Right kidney (tissue), 9 donors: ENCODE measurements at places on chromosomes 4 and X.

DNA sequence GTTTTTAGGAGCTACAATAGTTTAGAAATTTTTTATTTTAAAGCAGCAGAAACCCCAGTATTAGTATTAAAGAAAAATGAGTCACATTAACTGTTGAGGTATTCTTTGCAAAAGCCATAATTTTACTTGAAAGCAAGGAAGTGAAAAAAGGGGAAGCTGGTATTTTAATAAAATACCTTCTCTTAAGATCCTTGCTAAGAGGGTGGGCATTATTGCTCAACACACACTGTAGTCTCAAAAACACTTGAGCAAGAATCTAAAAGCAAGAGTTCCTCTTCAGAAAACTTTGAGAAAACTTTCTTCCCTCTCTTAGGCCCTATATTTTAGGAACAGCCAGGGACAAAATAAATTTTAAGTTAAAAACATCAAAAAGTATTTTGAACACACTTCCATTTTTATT lies 259.4 kb upstream of the DIAPH2 start:
- DNase-seq, result no peak

DNA sequence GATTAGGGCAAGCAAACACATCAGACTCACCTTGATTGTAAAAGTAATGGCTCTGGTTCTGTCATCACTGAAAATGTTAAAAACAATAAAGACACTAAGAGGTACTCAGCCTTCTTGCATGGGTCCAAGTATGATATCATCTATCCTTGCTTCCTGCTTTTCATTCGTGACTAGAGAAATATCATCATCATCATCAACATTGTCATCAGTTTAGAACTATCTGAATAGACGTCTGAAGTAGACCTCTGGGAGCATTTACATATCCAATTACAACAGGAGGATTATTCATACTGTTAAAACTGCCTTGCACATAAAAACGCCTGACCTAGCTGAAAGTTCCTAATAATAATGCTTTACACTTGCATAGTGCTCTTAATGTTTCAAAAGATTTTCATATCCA lies 9.8 kb upstream of the FRAS1 start:
- no peak for DNase-seq

DNA sequence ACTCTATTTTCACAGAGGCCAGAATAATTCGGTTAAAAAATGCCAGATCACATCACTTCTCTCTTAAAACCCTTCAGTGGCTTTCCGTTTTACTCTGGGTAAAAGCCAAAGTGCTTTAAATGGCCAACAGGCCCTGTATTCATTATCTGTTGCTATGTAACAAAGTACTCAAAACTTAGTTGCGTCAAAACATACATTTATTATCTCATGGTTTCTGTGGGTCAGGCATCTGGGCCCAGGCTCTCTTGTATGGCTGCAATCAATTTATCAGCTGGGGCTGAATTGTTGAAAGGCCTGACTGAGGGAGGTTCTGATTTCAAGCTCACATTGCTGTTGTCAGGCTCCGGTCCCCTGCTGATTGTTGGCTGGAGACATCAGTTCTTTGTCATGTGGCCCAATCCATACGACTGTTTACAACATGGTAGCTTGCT lies 72.7 kb upstream of the H2AZ1 start:
- DNase-seq, result no peak

- DNase-seq, result no peak
Observed at GRCh38 chr4:6124386-6125102, 75.8 kb downstream of the JAKMIP1 start.

DNA sequence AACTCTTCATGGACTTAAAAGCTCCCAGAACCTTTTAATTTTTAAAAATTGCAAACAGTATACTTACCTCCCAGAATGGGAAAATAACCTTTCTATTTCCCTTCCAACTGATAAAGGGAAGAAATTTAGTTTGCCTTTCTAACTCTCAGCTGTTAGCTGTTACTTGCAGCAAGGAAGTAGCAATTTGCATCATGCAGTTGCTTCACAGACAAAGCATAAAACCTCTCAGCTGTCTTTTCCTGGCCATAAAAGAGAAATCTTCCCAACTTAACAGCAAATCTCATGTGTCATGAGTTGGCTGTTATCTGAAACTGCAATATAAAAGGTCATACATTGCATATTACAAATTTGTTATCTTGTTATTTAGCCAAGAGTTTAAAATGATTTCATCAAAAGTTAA lies 18.4 kb downstream of the C4orf17 start:
- DNase-seq, result no peak

- DNase-seq, result no peak
Observed at GRCh38 chrX:75061701-75062100, 94.4 kb downstream of the ABCB7 start.

- no peak for DNase-seq
Observed at GRCh38 chr4:10530137-10530786, 73.0 kb upstream of the ZNF518B start.

DNA sequence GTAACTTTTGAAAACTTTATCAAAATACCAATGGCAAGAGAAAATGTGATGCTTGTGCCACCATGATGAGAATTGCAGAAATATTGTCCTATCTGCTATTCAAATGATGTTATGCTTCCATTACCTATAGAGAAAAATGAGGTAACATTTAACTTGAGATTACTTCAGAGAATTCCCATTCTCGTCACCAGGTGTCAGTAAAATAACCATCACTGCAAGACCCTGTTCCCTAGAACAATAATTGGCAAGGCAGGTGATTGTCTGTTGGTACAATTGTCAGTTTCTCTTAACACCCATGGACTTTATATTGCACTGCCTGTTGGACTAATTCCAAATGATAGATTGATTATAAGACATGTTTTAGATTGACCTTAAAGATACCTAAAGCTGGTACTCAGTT lies 179.9 kb downstream of the GABRG1 start:
- DNase-seq, result no peak

- DNase-seq, result no peak
Observed at GRCh38 chrX:119755981-119756533, 2.3 kb upstream of the SOWAHD start.

DNA sequence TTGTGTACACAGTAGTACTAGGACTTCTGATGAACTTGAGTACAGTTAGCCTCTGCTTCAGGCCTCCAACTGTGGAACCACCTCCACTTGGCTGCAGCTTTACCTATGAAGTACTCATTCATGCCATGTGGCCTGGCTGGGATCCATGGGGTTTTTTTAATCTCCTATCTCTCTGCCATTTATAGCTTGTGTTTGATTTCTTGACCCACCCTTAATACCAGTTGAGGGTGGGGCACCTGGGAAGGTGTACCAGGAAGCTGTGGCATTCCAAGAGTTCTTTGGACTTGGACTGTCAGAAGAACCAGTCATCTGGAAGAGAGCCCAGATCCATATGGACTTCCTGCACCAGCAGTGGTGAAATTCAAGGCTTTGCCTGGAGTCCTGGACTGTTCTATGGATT lies 230.1 kb downstream of the SHROOM3 start:
- DNase-seq, result no peak

DNA sequence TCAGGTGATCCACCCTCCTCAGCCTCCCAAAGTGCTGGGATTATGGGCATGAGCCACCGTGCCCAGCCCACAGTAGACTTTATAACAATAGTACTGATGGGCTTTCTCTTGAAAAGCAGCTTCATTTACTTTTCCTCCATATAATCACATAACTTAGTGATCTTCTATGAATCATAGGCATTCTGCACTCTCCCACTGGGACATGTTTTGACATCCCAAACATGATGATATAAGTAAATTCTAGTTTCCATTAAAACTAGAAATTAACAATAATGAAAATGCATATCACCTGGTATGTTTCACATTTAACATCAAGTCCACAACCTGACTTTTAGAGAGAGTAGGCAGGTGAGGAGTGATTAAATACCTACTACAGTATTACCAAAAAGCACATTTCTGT lies 96.5 kb downstream of the CAMK2D start:
- no peak for DNase-seq

DNA sequence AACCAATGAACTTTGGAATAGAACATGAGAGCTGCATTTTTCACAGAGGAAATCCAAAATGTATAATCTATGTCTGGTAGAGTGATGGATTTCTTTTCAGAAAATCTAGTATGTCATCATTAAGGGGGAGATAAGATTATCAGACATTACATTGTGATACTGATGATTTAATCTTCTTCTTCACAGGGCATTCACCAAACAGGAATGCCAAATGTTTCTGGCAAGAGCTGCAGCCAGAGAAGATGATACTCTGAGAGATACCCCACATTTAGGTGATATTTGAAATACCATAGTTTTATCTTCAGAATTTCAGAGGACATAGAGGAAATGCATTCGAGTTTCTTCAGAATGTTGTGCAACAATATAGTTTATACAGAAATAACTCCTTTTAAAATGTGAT lies 1523.7 kb upstream of the ADGRL3 start:
- DNase-seq, result no peak

DNA sequence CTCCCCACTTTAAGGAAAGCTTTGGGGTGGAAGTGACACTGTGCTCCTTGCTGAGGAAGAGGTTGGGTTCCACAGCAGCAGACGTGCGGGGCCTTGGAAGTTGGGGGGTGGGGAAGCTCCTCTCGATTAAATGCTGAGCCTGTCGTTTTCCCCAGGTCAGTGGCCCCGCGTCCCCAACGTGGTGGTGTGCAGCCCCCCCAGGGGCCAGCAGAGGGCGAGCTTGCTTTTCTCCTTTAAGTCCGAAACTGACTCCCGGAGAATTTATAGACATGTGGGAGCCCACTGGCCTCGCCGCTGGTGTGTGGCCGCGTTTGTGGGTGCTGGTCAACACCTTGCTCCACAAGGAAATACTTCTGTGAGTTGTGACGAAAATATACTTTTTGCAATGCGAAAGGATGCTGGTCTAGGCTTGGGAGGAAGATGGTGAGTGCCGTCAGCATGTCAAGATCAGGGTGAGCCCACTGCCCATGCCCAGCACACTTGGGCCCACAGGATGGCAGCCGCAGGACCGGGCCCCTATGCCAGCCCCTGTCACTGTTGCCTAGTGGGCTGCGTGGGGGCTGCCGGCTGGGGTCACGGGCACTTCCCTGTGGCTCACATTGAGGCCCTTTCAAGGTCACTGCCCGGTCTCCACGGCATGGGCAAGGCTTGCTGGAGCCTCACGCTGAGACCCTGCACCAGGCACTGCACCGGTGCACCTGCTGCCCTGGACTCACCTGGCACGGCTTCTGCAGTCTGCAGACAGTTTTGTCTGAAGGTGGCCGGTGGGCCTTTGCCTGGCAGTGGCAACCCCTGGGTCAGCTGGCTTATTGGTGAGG lies 9.4 kb downstream of the UVSSA start:
- peak; percentile 62 for DNase-seq

- no peak for DNase-seq
Observed at GRCh38 chrX:101359966-101360365, 11.4 kb upstream of the TIMM8A start.

DNA sequence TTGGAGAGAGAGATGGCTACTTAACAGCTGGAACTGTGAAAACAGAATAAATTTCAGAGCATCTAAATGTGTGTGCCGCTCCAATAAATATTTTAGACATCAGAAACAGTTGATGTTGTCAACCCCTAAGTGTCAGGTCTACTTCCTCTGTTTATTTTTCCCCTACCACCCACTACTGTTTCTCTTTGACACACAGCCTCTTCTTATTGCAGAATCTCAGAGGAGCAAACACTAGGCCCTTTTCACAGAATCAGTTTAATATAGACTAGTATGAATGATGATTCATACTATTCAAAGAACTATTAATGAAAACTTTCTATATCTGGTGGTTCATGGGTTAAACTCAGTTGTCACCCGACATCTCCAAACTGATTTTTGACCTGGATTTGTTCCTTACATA lies 33.9 kb downstream of the NAA11 start:
- DNase-seq, result no peak

DNA sequence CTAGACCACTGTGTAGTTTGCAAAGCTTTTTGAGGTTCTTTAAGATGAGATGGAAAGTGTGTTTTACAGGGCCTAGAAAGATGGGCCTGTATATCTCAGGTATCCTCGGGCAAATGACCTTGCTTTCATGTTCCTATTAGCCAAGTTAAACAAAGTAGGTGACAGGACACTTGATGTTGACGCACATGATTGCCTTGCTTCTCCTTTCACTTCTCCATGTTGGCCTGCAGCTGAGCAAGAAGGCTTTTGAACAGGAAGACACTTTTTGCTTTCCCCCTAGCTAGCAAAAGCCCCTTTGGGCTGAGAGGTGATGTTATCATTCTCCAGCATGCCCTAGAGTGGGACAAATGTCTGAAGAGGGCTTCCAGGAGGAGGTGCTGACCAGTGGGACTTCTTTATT lies 202.1 kb downstream of the GPC3 start:
- no peak for DNase-seq

DNA sequence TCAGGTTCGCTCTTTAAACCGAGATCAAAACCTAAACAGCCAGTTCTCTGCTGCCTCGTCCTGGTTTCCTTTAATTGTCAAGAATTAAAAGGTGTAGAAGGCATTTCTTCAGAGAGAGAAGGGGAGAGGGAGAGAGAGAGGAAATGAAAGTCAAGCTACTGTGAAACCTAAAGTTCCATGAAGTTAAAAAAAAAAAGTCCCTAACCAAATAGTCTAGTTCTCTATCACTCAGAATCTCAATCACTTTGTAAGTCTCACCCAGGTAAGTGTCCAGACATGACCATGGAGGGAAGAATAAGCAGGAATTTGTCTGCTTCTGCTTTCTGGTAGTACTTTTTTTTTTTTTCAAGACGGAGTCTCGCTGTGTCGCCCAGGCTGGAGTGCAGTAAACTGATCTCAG lies 18.8 kb upstream of the SMIM14 start:
- DNase-seq, result no peak

DNA sequence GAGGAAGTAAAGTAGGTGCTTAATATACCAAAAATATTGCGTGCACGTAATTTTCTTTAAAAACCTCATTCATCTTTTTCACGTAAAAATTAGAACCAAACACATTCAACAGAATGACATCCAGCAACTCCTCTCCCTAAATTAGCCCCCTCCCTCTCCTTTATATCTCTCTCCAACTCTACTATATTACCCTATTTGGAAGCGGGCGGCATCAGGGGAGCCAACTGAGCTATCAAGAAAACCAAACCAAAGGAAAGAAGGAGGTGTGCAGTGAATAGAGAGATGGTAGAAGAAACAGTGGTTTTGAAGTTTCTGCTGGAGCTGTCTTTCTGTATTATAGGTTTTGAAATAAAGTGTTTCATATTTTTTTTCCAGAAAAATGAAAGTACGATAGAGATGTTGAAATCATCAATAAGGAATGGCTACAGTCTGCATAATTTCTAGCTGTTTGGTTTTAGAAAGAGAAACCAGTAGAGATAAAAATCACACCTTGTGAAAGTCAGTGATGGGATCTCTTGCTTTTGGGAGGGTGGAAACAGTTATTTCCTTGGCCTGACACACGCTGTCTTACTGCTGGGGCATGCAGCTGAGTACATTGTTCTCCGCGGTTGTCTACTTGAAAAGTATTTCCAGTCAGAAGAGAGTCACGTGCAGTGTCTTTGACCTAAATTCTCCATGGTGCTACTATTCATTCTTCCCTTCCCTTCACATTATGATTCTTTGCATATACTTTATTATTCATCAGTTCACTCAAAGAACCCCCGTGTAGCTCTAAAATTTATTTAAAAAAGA lies 94.1 kb upstream of the WDR17 start:
- no peak for DNase-seq

DNA sequence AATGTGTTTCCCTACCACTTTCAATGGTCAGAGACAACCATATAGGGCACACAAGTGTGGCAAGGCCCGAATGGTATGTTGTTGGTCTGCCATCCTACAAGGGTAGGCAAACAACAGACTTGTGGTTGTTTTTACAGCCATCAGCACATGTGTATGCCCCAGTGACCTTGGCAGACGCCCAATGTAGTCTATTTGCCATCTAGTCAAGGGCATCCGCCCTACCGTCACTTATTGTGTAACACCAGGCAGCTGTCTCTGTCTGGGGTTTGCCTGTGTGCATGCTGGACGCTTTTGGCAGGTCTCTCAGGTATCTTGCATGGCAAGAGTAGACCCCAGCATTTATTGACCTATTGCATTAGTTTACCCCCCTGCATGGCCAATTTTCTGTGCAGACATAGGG lies 1145.5 kb upstream of the POU3F4 start:
- no peak for DNase-seq
